ENCODE measurements at places on chromosomes 16 and 17.

DNA sequence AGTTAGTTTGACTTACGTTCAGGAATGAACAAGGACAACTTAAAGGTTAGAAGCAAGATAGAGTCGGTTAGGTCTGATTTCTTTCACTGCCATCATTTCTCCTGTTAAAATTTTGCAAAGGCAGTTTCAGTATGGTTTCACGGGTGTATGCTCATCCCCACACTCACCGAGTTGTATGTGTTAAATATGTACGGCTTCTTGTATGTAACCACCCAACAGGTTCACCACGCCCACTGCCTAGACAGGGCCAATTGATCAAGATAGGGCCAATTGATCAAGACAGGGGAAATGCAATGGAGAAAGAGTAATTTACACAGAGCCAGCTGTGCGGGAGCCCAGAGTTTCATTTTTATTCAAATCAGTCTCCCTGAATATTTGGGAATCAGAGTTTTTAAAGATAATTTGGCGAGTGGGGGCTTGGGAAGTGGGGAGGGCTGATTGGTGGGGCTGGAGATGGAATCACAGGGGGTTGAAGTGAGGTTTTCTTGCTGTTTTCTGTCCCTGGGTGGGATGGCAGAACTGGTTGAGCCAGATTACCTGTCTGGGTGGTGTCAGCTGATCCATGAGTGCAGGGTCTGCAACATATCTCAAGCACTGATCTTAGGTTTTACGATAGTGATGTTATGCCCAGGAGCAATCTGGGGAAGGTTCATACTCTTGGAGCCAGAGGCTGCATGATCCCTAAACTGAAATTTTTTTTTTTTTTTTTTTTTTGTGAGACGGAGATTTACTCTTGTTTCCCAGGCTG lies 62.4 kb upstream of the PLCG2 start:
- DNase-seq = no peak

- no peak for DNase-seq
These were observed 5.7 kb downstream of the SNX11 start for GRCh38 chr17:48113201-48113676.

GRCh38 chr16:85888405-85889331 lies 10.3 kb upstream of the IRF8 start:
- DNase-seq = no peak

- no peak for DNase-seq
These were observed 2.1 kb downstream of the ARMC5 start for GRCh38 chr16:31461201-31461920.

DNA sequence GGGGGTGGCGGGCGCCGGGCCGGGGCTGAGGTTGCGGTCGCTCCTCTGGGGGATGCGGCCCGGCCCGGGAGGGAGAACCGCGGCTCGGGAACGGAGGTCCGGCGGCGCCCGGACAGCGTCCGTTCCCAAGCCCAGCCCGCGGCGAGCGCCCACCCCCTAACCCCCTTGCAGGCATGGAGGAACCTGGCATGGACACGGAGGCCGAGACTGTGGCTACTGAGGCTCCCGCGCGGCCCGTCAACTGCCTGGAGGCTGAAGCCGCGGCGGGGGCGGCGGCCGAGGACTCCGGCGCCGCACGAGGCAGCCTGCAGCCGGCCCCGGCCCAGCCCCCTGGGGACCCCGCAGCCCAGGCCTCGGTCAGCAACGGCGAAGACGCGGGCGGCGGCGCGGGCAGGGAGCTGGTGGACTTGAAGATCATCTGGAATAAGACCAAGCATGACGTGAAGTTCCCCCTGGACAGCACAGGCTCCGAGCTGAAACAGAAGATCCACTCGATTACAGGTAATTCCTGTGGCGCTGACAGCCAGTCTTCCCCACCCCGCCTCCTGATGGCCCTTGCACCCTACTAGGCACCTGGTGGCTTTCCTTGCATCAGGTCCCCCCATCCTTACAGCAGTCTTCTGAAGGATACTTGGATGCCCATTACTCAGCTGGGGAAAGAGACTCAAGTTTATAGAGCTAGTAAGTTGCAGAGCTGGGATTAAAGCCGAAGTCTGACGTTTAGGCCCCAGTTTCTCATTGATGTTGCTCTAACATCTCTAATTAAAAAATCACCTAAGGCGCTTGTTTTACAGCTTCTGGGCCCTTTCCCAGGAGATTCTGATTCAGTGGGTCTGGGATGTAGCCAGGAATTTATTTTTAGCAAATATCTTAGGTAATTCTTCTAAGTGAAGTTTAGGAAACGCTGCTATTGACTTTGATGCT lies 514 bp downstream of the UBFD1 start:
- DNase-seq = peak; percentile 51

DNA sequence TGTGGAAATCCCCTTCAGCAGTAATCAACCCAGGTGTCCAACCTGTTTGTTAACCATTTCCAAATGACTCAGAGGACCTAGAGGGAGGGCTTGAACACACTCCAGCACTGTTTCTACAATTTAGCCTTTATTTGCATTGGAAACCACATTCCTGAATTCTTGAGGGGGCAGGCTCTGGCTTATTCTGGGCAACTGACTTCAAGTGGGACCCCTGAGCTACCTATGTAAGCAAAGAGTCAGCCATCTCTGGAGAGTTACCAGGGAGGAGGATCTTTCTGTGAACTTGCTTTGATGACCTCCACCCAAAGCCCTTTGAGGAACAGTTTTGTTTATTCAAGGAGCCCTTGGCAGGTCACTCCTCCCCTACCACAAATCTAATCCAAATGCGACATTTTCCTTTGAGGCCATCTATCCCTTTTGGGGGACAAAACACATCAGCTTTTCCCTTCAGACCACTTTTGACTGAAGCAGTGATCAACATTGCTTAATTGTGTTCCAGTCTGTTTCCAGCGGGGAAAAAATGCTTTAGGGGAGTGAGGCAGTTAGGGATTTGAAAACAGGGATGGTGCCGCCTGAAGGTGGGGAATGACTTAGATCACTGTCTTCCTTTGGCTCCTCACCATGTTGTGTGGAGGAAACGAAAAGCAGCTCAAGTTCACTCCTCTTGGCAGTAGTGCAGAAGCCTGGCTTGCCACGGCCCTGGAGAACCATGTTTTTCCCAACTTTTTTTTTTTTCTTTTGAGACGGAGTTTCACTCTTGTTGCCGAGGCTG lies 46.2 kb downstream of the TUBD1 start:
- no peak for DNase-seq

DNA sequence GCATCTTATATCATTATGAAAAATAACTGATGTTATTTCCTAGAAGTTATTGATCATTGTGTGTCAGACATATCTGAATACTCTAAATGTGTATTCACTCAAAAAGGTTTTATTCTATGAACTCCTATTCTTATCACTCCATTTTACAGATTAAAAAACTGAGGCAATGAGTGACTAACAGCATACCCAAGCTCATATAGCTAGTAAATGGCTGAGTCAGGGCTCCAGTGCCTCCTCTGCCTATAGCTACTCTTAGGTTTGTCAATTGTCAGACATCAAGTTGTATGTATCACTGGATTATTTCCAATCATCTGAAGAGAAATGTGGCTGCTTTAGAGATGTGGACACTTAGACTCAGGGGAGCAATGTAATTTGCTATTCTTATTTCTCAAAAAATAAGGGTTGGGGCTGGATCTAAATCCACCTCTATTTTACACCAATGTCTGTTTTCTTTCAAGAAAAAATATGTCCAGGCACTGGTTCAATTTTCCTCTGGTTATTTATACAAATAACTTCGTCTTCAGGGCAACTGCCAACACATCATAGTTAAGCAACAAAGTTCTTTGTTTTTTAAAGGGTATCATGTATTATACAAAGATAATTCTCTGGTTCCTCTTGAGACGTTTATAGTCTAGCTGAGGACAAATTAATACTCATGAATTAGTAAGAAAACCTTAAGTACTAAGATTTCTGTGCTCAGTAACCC lies 328.9 kb upstream of the MAF start:
- no peak for DNase-seq

DNA sequence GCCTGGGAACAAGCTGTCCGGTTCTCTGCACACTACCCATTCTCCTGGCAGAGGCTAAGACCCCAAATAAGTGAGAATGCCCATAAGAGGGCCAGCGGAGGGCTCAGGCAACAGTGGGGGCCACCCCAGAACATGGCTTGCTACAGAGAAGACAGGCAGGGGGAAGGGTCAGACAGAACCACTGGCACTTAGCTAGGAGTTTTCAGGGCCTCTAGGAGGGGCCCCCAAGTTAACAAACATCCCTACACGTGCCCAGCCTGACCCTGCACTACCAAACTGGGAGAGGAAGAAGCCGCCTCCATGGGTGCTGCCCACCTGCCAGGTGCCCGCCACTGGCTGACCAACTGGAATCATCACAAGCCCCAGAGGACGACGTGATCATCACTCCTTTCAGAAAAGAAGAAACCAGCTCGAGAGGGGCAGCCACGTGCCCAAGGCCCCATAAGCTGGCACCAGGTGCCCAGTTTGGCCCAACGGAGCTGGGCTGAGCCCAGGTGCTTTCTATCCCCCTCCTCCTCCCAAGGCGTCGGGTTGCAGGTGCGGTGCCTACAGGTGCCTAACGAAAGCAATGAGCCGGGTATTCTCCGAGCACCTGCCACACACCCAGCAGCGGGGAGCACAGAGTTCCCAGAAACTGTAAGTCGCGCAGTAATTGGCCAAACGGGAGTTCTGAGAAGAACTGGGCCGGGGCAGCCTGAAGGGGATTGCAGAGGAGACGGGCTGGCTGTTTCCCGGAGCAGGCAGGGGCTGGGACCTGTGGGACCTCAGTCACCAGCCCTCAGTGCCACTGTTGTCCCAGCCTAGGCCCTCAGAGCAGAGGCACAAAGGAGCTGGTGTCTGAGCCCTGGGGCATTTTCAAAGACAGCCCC lies 13.2 kb downstream of the RPH3AL start:
- no peak for DNase-seq

DNA sequence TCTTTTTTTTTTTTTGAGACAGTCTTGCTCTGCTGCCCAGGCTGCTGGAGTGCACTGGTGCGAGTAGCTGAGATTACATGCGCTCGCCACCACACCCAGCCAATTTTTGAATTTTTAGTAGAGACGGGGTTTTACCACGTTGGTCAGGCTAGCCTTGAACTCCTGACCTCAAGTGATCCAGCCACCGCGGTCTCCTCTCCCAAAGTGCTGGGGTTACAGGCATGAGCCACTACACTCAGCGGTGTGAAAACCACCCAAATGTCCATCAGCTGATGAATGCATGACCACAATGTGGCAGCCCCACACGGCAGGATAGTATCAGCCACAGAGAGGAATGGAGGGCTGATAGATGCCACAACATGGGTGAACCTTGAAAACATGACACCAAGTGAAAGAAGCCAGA lies 2.1 kb downstream of the P2RX5 start:
- DNase-seq = no peak

GRCh38 chr17:17151055-17151454 lies 55.1 kb downstream of the PLD6 start:
- DNase-seq = no peak

GRCh38 chr16:46688101-46688653 lies 801 bp downstream of the VPS35 start:
- no peak for DNase-seq
